ENCODE measurements at places on chromosomes 5 and 9. TPM values are rescaled to one million over a fixed set of nuclear protein-coding genes. Genes with fewer than 3 reads are reported as not detected.
A peak's percentile ranks its signal among the peaks of the same experiment; 100 is the strongest.

DNA sequence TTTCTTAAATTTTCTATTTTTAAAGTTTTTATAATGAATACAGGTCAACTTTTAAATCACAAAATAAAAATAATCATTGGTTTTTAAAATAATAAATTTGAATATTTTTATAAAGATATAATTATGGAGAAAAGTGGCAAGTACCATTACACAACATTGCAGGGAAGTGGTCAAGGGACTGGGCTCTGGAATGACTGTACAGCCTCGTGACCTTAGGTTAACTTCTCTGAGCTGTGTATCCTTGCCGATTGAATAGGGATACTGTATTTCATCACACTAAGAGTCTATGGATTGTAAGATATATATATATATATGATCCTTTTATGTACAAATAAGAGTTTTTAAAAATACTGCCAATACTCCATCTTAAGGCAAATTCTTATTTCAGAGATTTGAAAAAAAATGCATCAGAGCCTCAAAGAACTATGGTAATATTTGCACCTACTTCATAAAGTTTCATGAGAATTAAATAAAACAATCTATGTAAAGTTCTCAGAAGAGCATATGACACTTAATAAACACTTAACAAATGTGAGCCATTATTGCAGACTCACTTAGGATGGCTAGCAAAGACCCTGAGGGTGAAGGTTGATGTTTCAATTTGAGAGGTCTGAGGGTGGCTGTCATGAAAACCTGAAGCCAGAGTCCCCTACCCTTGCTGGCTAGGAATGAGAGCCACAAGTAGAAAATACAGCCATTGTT, 136.5 kb downstream of the CCDC192 start:
- no peak for DNase-seq

GRCh38 chr9:132414731-132415130, 4.7 kb downstream of the CFAP77 start:
- no peak for DNase-seq

DNA sequence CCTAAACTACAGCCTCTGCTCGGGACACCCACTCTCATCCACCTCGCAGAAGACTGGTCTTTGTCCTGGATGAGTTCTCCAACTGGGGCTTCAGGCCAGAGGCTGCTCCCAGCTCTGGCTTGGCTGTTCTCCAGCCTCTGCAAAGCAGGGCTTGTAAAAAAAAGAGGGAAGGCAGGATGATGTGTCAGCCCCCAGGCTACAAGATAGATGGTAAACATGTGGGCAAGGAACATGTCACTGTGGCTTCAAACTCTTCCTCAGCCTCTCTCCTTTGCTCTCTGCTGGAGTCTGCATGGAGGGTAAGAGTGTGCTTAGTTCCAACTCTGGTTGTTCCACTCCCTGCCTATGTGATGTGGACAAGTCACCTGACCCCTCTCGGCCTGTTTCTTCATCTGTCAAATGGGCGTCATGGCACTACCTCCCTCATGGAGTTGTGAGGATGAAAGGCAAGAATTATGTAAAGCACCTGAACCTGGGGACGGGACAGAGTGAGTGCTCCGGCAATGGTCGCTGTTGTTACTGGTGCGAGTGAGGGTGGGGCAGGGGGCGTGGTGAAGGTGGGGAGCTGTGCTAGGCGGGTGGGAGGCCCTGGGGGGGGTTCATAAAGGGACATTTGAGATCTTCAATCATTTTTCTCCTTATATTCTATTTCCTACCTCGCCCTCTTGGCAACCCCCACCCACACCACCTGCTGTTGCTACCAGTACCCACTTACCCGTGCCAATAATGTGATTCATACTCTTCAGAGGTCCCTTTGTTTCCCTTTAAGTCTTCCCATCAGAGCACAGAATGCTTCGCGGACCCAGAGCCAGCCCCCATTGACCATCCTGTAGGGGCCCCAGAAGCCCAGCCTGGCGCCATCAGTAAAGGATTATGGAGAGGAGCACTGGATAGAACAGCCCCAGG, 6.8 kb upstream of the ZNF79 start:
- DNase-seq: no peak

DNA sequence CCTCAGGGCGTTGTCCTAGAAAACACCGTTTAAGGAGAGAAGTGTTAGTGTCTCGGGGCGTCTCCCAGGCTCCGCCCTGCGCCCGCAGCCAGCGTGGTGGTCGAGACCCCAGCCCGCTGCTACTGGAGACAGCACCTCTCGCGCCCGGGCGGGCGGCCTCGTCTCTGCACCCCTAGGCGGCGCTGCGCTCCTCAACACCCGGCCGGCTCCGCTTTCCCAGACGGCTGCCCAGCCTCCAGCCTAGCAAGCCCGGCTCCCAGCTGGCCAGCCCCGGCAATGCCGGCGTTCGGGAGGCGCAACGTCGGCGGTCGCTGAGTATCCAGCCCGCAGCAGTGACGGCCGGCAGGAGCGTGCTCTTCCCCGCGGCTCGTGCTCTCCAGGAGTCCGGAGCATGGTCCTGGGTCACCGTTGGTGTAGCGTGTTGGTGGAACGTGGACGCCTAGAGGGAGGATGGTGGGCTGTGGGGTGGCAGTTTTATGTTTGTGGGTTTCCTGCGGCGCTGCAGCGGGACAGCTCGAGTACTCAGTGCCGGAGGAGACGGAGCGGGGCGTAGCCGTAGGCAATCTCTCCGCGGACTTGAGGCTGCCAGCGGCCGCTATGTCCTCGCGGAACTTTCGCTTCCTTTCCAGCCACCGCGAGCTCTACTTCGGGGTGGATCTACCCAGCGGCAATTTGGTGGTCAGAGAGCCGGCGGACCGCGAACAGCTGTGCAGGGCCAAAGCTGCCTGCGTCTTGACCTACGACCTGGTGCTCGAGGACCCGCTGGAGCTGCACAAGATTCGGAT, 536 bp downstream of the PCDHAC1 start:
- DNase-seq: peak; percentile 83

The HAVCR1 gene
- not detected for total RNA-seq
